WTC11 (cell line): ENCODE measurements at places on chromosomes 6 and 20.

DNA sequence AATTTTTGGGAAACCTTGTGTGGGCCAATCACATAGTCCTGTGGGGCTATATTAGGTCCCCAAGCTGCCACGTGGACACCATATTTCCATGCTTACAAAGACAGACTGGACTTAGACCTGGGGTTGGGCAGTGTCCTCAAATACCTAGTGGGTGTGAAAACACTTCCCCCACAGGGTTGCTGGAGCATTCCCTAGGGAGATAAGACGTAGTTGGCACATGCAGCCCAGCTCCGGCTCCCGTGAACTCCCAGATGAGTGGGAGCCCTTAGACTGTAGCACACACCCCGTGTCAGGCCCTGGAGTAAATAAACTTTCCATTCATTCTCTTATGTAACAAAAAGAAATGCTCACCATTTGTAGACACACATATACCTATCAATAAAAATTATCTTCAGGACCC is 14.2 kb downstream of the KCNG1 start:
- DNase-seq = no peak

DNA sequence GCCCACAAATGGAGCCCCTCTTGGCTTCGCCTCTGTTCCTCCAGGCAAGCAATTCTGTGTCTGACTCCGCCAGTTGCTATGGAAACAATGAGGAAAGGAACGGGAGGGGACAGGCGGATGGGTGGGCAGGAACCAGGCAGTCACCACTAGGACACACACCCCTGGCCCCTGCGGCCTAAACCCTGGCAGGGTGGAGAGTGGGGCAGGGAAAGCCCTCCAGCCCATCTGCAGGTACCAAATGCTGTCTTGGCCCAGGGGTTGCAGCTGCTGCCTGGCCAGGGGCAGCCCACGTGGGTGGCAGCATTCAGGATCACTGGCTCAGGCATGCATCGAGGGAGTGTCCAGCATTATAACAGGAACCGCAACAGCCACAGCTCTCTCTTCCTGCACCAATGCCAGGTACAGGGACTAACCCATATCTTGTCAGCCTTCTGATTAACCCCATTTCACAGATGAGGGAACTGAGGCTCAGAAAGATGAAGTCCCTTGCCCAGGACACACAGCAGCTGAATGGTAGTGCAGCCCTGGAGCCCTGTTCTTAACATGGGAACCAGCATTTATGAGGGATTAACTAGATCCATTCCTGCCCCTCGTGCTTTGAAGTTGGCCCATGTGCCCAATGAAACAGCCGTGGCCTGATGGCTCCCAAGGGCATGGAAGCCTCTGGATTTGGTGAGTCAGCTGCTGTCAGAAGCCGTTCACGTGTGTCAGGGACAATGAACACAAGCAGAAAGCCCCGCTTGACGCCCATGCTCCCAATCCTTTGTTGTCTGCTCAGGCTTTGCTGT is 66.3 kb downstream of the NOL4L start:
- DNase-seq = no peak

DNA sequence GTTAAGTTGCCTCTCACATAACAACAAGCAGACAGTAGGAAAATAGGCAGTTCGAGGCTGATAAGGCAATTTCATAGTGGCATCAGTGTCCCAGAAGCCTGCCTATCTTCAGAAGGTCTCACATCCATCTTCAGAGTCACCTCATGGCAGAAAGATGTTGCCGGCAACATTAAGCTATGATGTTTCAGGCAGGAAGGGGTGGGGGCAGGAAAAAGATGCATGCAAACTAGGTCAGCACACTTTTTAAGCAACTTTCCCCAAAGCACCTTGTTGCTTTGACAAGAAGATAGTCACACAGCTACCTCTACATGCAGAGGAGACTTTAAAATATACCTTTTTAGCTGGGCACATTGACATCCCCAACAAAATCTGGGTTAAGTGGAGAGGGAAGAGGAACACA is 43.2 kb upstream of the SMIM8 start:
- no peak for DNase-seq

DNA sequence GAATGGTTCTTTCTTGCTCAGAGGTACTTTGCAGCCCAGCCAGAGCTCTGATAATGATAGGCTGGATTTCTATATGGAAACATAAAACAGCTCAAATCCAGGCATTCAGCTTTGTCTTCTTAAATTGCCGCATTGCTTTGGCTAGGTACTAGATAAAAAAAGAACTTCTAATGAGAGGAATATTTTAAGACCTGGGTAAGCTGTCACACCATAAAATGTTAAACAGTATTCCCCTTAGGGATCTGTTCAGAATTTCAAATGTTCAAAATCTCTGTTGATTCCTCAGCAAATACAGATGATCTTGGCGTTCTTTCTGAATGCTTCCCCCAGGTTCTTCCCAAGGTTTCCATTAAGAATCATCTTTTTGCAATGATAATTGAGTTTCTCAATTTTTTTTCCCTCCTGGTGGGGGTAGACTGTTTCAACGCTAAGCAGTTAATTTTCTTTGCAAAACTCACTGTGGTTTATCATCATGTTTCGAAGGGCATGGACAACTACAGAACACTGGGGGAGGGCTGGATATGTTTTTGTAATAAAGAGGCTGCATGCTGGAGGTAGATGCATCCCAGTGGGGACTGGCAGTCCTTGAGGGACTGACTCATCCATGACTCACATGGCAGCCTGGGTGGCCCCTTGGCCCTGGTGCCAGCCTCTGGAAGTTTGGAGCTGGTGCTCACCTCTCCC is 31.0 kb downstream of the TIAM2 start:
- no peak for DNase-seq

GRCh38 chr6:29955783-29956182 is 13.5 kb downstream of the HLA-A start:
- DNase-seq = no peak

DNA sequence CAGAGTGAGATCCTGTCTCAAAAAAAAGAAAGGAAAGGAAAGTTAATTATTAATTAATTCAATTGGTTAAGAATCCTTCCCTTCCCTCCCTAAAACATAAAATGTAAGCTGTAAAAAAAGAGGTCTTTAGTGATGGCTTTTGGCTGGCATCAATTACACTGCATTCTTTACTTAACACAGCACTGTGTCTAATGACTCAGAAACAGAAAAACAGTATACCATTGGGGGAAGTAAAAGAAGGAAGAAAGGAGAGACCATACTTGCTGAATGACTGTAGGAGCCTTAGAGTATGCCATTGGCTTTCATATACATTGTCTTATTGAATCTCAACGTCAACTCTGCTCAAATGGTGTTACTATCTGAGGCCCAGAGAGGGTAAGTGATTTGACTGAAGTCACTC is 18.3 kb upstream of the CITED2 start:
- DNase-seq = no peak

DNA sequence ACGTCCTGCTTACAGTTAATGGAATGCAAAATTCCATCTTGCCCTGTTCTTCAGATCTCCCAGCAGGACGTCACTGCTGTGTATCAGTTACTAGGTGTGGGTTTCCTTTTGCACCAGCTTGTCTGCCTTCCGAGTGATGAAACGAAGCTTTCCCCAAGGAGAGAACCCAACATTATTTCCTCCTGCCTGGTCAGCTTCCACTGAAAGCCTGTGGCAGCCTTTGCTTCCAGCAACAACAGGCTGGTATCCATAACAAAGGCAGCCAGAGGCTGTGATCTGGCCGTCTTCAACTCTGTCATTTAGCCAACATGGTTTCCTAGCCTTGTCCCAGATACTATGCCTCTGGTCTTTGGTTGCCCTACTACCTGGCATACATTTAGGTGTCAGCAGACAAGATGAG is 78.9 kb upstream of the HEY2 start:
- peak; percentile 51 for DNase-seq

GRCh38 chr6:125174626-125175025 is 21.1 kb downstream of the TPD52L1 start:
- DNase-seq = no peak

GRCh38 chr6:32097364-32097763 is 11.8 kb downstream of the TNXB start:
- no peak for DNase-seq

- no peak for DNase-seq
Measured at GRCh38 chr6:154754152-154754551, 20.9 kb downstream of the SCAF8 start.

DNA sequence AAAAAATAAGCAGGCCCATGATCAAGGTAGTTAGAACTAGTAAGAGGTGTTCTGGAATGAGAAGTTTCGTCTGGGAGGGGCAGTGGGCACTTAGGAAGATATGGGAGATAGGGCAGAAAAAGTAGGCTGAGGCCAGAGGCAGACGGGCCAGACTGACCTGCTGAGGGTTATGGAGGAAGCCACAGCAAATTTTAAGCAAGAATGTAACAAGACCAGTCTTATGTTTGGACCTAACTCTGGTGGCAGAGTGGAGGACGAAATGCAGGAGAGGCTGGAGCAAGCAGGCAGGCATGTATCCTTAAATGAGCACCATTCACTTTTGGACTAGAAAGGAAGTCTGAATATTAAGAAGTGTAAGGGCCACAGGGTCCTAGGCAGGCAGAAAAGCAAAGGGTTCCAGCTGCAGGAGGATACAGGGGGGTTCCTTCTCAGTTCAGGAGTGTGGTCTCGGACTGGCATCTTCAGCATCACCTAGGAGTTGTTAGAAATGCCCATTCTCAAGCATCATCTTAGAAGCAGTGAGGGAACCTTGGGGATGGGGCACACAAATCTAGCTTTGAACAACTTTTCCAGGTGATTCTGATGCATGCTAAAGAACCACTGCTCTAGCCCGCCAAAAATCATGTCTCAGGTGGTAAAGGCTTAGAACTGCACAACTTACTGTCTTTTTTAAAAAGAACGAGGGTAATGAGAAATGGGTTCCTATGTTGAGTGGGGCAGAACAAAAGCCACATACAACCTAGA is 1.7 kb upstream of the DSTN start:
- no peak for DNase-seq
